ENCODE measurements at places on chromosomes 7 and 10.

GRCh38 chr7:70266186-70266585 lies 667.9 kb downstream of the AUTS2 start:
- H3K27me3 ChIP-seq = no peaks in the 10 kb centered on the region
- no peaks in the 10 kb centered on the region for H3K4me1 ChIP-seq
- H3K36me3 ChIP-seq = no peaks in the 10 kb centered on the region
- no peak overlapping the region for H3K27ac ChIP-seq
- H3K4me3 ChIP-seq = no peak overlapping the region

- no peaks in the 10 kb centered on the region for H3K36me3 ChIP-seq
- DNase-seq = no peak
- no peaks in the 10 kb centered on the region for H3K27me3 ChIP-seq
- H3K4me1 ChIP-seq = peaks cover 64% of the 10 kb centered on the region
- no peak overlapping the region for H3K4me3 ChIP-seq
Observed at GRCh38 chr10:61939902-61940301, 38.4 kb downstream of the ARID5B start.

DNA sequence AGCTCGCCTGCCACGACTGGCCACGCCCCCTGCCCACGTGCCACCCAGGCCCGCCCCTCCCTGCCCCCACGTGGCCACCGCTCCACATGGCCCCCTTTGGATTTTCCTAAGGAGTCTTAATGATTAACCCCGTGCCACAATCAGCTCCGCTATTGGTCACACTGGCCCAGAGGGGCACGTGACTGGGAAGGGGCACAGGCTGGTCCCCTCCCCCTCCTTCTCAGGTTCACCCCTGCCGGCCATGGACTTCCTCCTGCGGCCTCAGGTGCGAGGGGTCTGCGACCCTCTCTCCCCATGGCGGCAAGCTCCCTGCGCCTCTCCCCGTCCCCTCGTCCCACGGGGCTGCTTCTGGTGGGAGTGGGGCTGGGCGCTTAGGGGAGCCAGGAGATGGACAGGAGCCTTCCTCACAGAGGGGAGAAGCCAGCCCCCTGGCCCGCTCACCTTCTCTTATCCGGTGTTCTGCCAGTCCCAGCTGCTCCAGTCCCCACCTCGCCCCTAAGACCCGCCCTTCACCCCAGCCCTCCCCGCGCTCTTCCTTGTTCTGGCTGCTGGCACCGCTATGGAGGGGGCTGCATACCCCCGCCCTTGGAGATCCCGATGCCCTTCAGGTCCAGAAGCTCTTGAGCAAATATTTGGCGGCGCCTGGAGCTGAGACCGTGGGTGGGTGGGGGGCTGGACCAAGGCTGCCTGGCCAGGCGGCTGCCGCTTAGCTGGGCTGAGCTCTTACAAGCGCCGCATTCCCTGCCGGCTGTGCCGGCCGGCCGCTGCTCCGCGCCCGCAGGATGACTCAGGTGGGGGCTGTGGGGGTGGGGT lies 3.2 kb downstream of the SLC4A2 start:
- peak overlapping the region; percentile 35 for H3K4me3 ChIP-seq
- H3K36me3 ChIP-seq = peaks cover 46% of the 10 kb centered on the region
- H3K27ac ChIP-seq = peak overlapping the region; percentile 72

DNA sequence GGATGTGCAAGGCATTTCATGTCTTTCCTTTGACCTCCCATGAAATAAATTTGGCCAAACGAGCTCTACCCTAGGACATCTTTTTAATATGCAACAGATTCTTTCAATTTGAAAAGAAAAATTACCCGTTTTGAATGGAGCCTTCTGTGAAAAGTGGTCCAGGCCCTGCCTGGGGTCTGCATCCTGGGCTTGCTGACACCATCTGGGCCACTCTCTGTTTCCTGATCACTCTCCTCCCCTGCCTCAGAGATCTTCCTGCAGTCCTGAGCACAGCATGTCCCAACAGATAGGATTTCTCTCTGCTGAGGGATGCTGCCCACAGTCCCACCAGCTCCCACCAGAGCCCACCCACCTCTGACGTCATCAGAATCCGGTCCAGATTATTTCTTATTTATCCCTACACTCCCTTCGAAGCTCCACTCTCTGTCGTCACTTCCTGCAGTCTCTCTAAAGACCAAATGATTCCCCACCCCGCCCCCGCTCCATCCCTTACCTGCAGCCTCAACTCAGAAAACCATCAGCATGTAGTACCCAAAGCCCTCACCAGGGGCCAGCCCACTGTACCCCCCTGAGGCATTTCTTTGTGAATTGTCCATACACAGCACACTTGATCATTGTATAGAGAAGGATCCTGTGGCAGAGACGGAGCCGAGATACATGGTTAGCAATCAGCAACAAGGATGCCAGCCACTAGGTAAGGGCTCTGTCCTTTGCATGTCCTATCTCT lies 192.1 kb upstream of the MGMT start:
- H3K4me3 ChIP-seq = no peak overlapping the region
- no peaks in the 10 kb centered on the region for H3K36me3 ChIP-seq
- H3K27me3 ChIP-seq = no peaks in the 10 kb centered on the region
- no peak overlapping the region for H3K27ac ChIP-seq

DNA sequence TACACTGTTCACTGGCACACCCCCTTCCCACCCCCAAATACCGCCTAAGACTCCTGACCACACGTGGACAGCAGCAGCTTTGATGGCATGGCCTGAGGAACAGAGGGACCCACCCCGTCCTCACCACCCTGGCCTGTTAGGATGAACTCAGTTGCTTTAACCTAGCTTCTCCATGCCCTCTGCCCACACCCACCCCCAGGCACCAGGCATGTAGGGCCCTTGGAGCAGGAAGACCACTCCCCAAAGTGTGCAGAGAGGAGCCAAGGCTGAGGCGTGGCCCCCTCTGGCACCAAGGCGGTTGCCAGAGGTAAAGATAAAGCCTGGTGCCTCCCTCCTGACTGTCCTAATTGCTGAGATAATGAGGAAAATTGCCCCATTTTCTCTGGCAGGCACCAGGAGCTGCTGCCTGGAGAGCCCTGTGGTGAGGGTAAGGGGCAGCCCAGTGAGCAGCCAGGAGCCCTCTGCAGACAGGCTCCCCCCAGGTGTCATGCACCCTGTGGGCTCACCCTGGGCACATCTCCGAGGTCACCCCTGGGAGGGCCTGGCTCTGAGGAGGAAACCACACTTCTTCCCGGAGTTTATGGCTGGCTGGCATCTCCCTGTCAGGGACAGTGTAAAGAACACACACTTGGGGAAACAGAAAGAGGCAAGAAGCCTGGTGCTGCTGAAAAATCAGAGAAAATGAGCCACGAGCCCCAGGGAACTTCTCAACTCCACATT lies 47.7 kb downstream of the LRRC20 start:
- no peak overlapping the region for H3K27ac ChIP-seq
- H3K36me3 ChIP-seq = no peaks in the 10 kb centered on the region
- peak; percentile 37 for DNase-seq
- no peaks in the 10 kb centered on the region for H3K27me3 ChIP-seq
- no peak overlapping the region for H3K4me3 ChIP-seq
- H3K4me1 ChIP-seq = peaks cover 18% of the 10 kb centered on the region
